Midbrain (tissue), 1 donor: ENCODE measurements at places on chromosomes 4 and X.

DNA sequence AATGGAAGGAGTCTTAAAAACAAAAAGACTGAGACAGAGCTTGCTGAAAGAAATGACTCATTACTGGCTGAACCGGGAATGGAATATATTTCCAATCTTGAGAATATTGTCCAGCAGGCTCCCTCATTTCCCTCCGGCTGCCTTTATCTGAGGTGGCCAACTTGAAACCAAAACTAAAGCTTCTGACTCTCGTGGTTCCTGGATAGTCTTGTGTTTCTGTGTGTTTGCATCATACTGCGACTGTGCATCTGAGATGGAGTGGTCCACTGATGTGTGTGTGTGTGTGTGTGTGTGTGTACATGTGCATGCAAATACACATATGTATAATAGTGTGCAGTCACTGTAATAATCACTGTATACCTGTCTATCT lies 145.6 kb upstream of the SCML1 start:
- no peak for DNase-seq

DNA sequence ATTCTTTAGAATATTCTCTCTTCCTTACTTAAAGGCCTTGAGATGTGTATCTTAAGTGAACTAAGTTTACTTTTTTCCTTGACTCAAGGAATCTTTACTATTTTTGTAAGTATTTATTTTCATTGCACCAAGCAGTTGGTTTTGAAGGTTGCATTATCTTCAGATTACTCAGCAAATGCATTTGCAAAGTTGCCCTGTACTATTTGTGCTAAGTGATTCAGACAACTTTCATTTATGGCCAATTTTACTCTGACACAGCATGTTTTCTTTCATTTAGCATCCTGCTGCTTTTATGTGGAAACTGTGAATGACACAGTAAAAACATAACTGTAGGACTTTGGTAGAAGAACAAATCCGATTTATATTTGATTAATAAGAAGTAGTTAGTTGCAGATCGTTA lies 191.0 kb downstream of the CCSER1 start:
- no peak for DNase-seq

- DNase-seq = peak; percentile 10
Observed at GRCh38 chr4:128835498-128836222, 26.2 kb downstream of the JADE1 start.

- DNase-seq = no peak
Observed at GRCh38 chrX:2383735-2384134, 117.0 kb downstream of the DHRSX start.

GRCh38 chr4:161664740-161665139 lies 499.1 kb downstream of the FSTL5 start:
- no peak for DNase-seq

DNA sequence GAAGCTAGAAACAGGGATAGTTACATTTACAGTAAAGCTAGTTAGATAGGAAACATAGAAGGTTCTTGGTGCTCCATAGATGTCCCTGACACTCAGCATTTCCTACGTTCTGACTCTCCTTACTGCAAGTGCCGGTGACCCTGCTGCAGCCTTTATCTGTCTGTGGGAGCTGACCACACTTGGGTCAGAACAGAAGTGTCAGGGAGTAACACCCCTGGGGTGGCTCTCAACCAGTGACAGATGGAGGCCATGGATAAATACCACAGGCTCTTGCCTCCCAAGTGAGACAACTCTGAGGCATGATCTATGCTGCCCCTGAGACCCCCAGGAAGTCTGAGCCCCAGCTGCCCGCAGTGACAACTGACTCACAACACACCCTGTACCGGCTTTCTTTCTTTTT lies 69.8 kb downstream of the ANXA3 start:
- DNase-seq = no peak

DNA sequence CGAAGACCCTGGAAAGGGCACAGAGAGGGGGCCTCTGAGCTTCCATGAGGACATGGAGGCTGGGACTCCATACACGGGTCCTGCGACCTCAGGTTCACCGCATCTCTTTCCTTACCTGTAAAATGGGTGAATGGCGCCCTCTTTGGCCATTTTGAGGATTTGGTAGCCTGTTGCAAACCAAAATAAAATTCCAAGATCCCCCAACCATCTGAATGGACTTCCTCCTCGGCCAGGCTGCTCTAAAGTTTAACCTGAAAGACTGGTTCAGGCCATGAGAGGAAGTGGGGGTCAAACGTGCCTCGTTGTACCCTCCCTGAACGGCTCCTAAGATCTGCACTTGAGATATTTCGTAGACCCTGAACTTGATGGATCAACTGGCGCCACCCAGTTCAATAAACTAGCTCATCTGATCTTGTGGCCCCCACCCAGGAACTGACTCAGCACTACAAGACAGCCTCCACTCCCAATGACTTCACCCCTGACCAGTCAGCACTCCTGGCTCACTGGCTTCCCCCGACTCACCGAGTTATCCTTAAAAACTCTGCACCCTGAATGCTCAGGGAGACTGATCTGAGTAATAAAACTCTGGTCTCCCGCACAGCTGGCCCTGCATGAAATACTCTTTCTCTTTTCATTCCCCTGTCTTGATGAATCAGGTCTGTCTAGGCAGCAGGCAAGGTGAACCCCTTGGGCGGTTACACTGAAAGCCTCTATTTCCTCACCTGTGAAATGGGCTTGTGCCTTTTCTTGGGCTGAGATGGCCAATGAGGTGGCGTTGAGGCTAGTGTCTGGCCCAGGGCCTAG lies 32.9 kb upstream of the GPR78 start:
- no peak for DNase-seq

DNA sequence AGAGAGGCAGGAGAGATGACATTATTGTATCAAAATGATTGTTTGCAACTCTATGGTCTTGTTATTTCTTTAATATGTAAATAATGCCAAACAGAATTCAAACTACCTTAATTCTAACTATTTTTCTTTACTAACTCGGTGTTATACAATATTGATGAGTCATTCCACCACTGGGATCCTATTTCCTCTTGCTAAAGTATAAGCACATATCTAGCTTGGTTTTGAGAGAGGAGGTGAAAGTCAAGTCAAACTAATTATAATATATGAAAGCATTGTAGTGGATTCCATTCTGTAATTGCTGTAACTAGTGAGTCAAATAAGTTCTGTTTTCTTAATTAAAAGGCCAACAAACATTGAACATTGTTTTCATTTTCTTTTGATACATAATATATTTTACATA lies 837.6 kb downstream of the PDHA2 start:
- no peak for DNase-seq

DNA sequence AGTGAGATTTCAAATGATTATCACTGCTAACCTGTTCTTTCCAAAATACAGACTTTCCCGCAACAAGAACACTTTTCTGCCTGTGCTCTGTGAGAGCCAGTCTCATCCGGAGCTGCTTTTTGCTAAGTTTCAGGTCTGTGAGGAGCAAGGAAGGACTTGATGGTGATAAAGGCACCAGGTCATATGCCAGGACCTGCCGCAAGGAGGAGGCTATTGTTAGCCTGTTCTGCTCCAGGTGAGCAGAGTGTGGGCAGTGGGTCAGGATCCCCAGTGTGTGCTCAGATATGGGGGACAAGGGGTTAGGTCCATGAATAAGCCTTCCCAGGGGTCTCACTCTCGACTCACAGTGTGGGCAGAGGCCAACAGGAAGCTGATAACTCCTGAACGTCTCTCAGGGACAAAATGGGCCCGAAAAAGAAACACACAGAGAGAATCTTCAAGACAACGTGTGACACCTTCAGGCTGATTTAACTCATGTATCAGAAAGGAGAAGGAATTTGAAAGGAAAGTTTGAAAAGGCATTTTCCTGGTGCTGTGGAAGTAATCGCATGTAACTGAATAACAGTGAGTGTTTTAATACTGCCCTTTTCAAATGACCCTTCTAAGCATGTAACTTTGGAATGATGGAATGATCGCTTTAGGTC lies 57.7 kb upstream of the PDLIM3 start:
- no peak for DNase-seq

- DNase-seq = no peak
Observed at GRCh38 chrX:102745857-102746584, 25.5 kb downstream of the GPRASP3 start.

GRCh38 chrX:141903400-141904155 lies at the start of gene MAGEC1:
MAGEC1 (plus strand) TSS chrX:141903894; CDS start chrX:141905073, 1,179 bp downstream.
- DNase-seq = no peak

DNA sequence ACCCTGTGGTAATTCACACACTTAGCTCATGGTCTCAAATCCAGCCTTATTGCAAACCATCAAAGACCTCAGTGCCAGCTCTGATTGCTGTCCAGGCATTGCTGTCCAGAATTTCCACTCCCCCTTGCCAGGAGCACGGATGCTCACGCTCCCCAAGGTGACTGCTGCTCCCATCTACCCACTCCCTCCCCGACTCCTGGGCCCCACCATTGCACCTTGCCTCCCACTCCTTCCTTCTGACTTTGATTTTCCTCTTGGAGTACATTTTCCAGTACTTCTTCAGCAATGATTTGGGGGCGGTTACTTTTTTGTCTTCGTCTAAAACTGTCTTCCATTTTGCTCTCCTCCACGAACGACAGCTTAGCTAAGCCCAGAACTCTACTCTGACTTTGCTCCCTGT lies 11.5 kb downstream of the ZFYVE28 start:
- DNase-seq = no peak

DNA sequence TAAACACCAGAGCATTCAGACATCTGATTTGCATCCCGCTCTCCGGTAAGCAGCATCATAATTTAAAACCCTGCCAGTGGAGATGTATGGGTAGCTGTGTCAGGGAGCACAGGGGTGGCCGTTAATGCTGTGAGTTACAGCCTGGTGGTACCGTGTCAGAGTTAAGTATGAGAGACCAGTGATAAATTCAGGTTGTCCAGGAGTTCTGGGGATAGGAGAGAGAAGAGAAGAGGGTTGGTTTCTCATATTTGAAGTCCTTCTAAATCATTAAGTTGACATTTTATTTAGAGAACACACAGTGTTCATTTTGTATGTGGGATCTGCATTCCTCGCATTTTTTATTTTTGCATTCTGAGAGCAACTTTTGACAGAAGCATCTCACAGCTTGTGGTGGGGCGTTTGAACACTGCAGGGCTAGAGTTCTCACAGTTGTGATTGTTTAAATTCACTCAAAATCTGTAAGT lies 157.6 kb downstream of the DCLK2 start:
- no peak for DNase-seq

- DNase-seq = no peak
Observed at GRCh38 chr4:53055274-53055673, 193.2 kb downstream of the RASL11B start.

DNA sequence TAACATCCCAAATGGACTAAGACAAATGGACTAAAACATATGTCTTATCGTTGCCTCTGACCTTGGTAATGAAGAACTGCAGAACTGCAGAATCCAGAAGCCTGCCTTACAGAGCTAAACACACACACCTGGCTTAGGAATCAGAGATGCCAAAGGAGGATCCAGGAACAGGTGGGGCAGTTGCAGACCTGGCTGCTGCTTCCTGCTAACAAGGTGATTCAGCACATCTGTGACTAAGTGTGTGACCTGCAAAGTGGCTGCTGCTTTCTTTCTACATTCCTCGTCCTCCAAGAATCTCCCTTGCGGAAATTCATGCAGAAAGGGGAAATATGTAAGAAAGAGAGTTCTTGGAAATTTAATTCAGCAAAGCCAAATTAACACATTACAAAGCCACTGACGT lies 96.8 kb upstream of the NLGN4X start:
- no peak for DNase-seq

DNA sequence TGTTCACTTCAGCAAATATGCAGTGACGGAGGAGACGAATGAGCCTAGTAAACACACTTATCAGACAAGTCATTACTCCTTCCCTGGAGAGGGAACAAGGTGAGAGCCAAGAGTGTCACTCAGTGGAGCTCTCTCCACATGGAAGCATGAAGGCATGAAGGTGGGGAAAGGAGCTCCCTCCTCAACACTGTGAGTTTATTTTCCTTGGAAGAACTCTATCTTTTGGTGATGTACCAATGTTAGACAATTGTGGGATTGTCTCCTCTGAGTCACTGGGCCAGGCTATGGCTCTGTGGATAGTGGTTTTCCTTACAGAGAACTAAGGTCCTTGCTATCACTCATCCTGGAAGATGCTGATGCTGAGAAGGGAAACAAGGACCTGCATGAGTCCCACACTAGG lies 200.2 kb downstream of the CPEB2 start:
- no peak for DNase-seq

DNA sequence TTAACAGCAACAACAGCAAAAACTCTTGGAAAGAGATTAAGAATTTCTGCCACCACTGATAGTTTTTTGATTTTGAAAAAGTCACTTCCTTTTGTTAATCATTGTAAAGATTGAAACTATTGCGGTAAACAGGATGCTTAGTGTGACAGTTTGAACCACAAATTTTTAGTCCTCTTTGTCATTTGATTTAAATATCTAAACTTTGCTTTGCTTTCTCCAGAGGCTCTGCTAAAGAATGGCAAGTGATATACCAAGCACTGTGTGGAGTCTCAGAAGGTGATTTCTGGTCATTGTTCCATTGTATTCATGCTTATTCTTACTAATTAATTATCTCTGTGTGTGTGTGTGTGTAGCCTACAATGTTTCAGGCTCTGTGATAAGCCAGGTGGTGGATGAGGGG lies 155.6 kb downstream of the BMPR1B start:
- DNase-seq = no peak

- DNase-seq = no peak
Observed at GRCh38 chrX:19855700-19856381, 31.6 kb downstream of the SH3KBP1 start.

DNA sequence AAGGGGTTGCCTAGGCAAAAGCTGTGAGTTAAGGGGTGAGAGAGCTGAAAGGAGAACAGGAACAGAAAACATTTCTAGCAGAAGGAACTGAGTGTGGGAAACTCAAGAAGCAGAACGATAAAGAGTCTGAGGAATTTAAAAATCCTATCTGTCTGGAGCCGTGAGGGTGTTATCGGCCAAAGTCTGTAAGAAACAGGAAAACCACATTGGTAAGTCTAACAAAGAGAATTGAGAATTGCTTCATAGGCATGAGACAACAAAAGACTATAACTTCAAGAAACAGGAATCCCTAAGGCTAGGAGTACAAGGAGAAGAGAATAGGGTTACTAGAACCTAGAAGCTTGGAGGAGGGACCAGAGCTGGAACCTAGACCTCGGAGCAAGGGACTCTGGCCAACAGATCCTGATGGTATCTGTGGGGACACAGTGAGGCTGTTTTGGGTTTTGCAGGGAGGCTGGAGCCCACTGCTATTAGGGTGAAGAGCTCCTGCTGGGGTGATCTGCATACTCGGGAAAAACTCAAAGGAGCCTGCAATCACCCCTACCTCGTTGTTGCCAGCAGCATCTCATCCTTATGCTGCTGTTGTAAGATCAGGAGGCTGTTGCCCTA lies 175.6 kb downstream of the FBXO8 start:
- no peak for DNase-seq

- DNase-seq = peak; percentile 65
Observed at GRCh38 chr4:38308728-38309311, 348.6 kb downstream of the PTTG2 start.

- no peak for DNase-seq
Observed at GRCh38 chrX:129981200-129981553, 1.3 kb upstream of the BCORL1 start.

GRCh38 chr4:167943872-167944505 lies 148.3 kb upstream of the ANXA10 start:
- DNase-seq = no peak

GRCh38 chr4:102321260-102321995 lies 23.9 kb downstream of the SLC39A8 start:
- DNase-seq = no peak

GRCh38 chr4:120070196-120070595 lies 3.5 kb upstream of the MAD2L1 start:
- no peak for DNase-seq
